ENCODE measurements at places on chromosomes 4 and X.

- no peak for DNase-seq
Measured at GRCh38 chr4:36872679-36873078, 371.9 kb upstream of the NWD2 start.

DNA sequence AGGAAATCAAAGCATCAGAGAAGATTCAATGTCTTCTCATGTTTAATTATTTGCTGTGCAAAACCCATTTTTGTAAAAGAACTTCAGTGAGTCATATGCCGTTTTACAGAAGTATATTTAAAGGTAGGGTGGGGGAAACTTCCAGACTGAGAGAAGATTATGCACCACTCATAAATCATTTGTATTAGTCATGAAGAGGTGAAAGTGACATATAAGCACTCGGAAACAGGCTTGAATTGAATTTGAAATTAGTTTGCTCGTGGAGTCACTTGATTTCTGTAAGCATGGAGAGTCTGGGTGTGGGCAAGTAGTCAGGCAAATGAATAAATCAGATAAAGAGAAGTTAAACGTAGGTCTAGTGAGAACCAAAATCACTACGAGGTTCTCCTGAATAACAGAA lies 335.1 kb downstream of the ANK2 start:
- peak; percentile 45 for DNase-seq

GRCh38 chr4:155179216-155179615 lies 29.2 kb upstream of the NPY2R start:
- no peak for DNase-seq

- DNase-seq: peak; percentile 64
Measured at GRCh38 chrX:152637649-152638442, at the start of gene GABRQ. Gene GABRQ, plus strand, starts transcription at chrX:152637895. Its CDS starts 308 bp downstream, at chrX:152638203.

DNA sequence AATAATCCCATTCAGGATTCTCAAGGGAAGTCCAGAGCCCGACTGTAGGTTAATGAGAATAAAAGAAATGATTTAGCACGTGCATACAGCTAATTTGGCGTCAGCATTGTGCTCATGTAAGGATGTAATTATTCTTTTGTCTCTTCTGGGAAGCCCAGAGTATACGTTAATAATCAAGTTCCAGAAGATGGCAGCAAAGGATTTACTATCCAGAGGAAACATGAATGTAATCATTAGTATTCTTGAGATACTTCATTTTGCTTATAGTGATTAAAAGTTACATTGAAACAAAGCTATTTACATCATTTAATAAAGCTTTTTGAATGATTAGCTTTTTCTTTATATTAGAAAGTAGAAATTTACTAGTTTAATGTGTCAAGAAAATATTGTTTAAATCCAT lies 27.1 kb upstream of the MAP9 start:
- DNase-seq: peak; percentile 41

DNA sequence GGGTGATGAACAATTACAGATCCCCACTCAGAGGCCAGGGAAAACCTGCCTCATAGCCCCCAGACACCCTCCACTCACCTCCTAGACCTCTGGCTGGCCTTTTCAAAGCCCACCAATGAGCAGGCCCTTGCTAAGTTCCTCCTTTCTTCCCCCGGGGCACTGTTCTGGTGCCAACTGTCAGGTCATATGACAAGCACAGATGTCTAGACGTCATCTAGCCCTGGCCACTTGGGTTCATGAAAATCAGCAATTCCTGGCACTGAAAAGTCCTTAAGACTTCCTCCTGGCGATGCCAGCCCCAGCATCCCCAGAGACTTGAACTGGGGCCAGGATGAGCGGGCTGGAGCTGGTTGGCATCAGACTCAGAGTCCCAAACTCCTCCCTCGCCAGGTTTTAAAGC lies 115.6 kb upstream of the NALF2 start:
- DNase-seq: no peak

- DNase-seq: no peak
Measured at GRCh38 chr4:7910263-7910896, 29.3 kb downstream of the AFAP1 start.

- DNase-seq: no peak
Measured at GRCh38 chr4:20676501-20677197, 23.6 kb upstream of the PACRGL start.

DNA sequence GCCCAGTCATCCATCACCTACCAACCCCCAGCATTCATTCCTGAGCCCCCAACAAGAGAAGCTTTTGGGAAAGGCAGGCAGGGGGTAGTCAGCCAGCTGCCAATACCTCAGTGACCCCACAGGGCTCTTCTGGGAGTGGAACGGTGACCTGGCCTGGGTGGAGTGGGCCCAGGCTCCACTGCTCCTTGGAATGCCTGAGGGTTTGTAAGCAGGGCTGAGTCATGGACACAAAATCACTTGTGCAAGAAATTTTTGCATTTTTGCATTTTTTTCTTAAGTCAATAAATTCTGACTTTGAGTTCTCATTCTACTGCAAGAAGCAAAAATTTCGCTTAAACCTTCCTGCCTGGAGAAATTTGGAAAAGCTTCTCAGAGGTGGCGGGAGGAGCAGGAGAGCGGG lies 18.5 kb downstream of the SORCS2 start:
- peak; percentile 57 for DNase-seq

GRCh38 chr4:555566-556275 lies 20.4 kb downstream of the TMEM271 start:
- DNase-seq: no peak

DNA sequence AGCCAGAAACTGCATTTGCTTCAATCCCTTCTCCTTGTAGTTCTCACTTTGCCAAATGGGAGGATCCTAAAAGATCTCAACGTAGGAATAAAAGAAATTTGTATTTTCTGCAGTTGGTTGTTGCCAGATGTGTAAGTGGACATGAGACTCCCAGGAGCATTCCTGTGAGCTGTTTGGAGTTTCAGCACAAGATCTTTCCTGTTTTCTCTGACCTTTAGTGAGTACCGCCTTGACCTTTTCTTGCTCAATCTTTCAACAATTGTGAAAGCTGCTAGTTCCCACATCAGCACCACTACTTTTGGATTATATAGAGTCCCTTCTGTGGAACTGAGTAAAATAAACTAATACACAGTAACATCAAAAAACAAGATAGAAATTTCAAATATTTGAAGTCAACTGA lies 683.8 kb upstream of the PABPC4L start:
- no peak for DNase-seq

DNA sequence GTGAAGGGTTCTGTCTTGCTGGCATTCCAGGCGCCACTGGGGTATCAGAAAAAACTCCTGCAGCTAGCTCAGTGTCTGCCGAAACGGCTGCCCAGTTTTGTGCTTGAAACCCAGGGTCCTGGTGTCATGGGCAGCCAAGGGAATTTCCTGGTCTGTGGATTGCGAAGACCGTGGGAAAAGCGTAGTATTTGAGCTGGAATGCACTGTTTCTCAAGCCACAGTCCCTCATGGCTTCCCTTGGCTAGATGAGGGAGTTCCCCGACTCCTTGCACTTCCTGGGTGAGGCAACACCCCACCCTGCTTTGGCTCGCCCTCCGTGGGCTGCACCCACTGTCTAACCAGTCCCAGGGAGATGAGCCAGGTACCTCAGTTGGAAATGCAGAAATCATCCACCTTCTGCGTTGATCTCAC lies 40.1 kb downstream of the NOP14 start:
- DNase-seq: no peak

DNA sequence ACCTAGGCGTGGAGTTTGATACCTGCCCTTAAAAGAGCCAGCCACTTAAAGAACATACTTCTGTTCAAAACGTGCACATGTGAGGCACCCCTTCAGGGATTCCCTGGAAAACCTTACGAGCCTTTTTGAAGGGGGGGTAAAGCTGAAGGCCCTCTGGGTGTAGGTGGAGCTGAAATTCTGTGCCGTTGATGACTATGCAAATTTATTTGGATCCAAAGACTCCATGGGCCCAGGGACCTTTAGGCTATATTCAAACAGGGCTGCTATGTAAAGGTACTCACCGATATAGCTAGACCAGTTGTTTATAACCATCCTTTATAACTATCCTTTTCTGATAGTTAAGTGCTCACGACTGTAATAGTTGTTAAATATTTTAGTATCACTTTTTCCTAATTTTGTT lies 40.3 kb upstream of the NFXL1 start:
- no peak for DNase-seq

GRCh38 chr4:181592221-181592745 lies 650.9 kb upstream of the TENM3 start:
- no peak for DNase-seq

DNA sequence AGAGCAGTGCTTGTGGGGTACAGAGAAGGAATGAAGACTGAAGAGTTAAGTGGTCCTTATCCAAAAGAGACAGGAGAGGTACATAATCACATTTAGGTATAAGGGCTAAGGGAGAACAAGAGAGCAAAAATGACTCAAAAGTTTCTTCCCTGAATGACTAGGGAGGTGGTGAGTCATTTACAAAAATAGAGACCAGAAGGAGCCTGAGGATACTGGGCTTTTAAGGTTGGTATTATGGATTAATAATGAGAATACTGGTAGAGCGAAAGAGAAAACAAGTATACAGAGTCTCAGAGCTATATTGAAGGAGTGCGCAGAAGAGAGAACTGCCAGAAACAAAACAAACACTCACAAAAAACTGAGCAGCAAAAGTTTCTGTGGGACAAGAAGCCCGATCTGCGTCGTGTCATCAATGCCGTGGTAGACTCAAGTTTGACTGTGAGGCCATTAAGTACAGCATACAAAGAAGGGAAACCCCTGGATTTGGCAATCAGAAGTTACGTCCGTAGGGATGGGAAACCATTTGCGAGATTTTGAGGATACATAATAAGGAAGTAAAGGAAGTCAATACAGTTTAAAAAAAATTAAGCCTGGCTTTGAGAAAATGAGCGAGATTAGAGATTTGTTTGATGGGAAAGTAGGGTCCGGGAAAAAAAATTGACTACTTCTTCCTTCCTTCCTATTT lies 129.1 kb upstream of the STIM2 start:
- no peak for DNase-seq

- no peak for DNase-seq
Measured at GRCh38 chr4:6476893-6477292, 4.5 kb upstream of the PPP2R2C start.

DNA sequence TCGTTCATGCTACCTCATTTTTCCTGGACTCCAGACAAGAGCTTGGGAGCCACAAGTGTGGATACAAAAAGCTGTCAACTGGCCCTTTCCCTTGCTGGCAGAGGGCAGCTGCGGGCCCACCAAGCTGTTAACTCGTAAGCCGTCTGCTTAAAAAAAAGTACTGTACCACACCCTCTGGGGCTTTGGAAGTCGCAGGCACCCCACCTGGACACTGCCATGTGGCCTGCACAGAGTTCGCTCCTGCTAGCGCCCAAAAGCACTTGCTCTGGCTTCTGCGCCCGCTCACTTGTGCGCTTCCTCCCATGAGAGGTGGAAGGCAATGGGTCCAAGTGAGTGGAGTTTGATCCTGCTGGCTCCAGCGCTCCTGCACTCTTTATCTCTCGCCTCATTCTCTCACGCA lies 476.4 kb upstream of the FSTL5 start:
- no peak for DNase-seq

- no peak for DNase-seq
Measured at GRCh38 chrX:111447298-111447697, 35.3 kb upstream of the DCX start.

GRCh38 chr4:88341227-88342192 lies 37.1 kb upstream of the HERC6 start:
- peak; percentile 24 for DNase-seq

DNA sequence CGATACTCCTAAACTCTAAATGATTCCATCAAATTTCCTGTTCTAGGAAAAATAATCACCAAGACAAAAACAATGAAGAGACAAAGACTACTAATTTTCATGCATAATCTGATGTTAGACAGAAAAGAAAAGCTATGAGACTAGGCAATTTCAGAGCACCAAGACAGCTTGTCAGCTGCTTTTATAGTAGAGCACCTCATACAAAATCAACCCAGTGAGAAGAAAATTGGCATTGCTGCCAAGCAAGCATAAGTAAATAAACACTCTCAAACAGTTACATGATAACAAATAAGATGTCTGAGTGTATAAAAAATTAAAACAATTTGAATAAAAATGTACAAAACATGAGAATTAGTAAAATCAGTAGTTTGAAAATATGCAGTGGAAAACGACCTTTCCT lies 1544.6 kb downstream of the C4orf33 start:
- DNase-seq: no peak

- DNase-seq: peak; percentile 76
Measured at GRCh38 chrX:134537179-134537955, 77.4 kb downstream of the HPRT1 start.

- peak; percentile 67 for DNase-seq
Measured at GRCh38 chr4:185304944-185305690, 90.6 kb downstream of the LRP2BP start.

GRCh38 chr4:164396439-164396838 lies 357.5 kb upstream of the SMIM31 start:
- no peak for DNase-seq

- peak; percentile 45 for DNase-seq
Measured at GRCh38 chr4:48979914-48980579, 6.0 kb upstream of the CWH43 start.

DNA sequence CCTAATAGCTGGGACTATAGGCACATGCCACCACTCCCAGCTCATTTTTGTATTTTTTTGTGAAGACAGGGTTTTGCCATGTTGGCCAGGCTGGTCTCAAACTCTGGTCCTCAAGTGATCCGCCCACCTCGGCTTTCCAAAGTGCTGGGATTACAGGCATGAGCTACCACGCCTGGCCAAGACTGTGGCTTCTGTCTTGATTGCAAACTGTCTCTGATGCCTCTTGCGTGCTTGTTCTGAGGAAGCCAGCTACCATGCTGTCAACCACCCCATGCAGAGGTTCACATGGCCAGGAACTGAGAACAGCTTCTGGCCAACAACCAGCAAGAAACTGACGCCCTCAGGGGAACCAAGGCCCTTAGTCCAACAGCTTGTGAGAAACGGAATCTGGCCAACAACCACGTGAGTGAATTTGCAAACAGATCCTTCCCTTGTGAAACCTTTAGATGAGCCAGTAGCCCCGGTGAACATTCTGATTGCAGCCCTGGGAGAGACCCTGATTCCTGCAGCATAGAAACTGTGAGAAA lies 71.2 kb downstream of the SUPT20HL2 start:
- no peak for DNase-seq

GRCh38 chr4:163331629-163332376 lies 593 bp downstream of the NPY1R start:
- DNase-seq: peak; percentile 44

- DNase-seq: no peak
Measured at GRCh38 chr4:118113220-118113619, 78.9 kb downstream of the NDST3 start.

GRCh38 chrX:120575379-120576114 lies 14.8 kb upstream of the CUL4B start:
- no peak for DNase-seq

DNA sequence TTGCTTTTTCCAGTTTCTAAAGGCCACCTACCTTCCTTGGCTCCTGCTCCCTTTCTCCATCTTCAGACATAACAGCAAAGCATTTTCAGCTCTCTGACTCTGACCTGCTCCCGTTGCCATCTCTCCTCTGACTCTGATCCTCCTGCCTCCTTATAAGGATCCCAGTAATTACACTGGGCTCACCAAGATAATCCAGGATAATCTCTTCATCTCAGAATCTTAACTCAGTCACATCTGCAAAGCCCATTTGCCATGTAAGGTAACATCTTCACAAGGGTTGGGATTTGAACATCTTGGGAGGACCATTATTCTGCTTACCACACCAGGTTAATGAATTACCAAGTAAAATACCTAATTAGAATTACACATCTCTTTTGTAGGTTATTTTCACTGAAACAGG lies 41.3 kb upstream of the MAGED1 start:
- DNase-seq: no peak

GRCh38 chr4:182913621-182914020 lies 3.6 kb downstream of the DCTD start:
- DNase-seq: no peak
